Heart left ventricle (tissue), 16 donors: ENCODE measurements at places on chromosomes 5 and 9. TPM values are rescaled to one million over a fixed set of nuclear protein-coding genes. Genes with fewer than 3 reads are reported as not detected.

Gene RALGDS
- polyA plus RNA-seq = 18.3 TPM

Gene SPRY4
- 7.2 TPM for polyA plus RNA-seq

Gene SECISBP2
- 27.5 TPM for polyA plus RNA-seq

Gene TRIP13
- 0.19 TPM for polyA plus RNA-seq

Gene SLC6A7
- not detected for polyA plus RNA-seq

Gene GTF2H2C
- polyA plus RNA-seq = 9.5 TPM

Gene ANKRD33B
- 1.2 TPM for polyA plus RNA-seq

Gene TNPO1
- polyA plus RNA-seq = 46.4 TPM

Gene DBH
- polyA plus RNA-seq = not detected

Gene HTR4
- 0.11 TPM for polyA plus RNA-seq

Gene GABRA1
- not detected for polyA plus RNA-seq

Gene SYK
- polyA plus RNA-seq = 1.3 TPM

Gene PPP2R2B
- 0.11 TPM for polyA plus RNA-seq

Gene C9orf78
- polyA plus RNA-seq = 69.2 TPM

Gene CNTLN
- 1.3 TPM for polyA plus RNA-seq

Gene LIX1
- not detected for polyA plus RNA-seq

Gene ZDHHC11
- 12.5 TPM for polyA plus RNA-seq

Gene PCA3
- not detected for polyA plus RNA-seq

Gene GLRA1
- polyA plus RNA-seq = not detected

Gene NME5
- polyA plus RNA-seq = 2.8 TPM

Gene PCDH1
- polyA plus RNA-seq = 25.8 TPM
